ENCODE measurements at places on chromosomes 2 and 18.

DNA sequence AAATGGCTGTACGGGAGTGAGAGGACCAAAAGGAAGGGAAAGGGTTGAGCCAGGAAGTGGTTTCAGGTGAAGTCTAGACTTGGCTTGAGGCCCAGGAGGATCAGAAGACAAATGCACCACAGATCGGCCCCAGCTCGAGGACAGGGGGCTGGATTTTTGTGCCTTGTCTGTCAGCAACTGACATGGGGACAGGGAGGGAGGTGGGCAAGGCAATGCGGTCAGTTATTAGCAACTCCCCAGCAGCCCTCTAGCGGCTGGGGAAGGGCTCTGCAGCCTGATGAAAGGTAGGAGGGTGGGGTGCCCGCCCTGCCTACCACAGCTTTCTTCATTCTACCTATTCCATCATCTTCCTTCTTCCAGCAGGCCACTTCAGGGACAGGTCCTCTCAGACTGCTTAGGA, 50.0 kb downstream of the CPO start:
- DNase-seq = no peak

GRCh38 chr2:184314829-184315228, 283.5 kb upstream of the ZNF804A start:
- DNase-seq = no peak

GRCh38 chr2:204726831-204727230, 181.6 kb downstream of the PARD3B start:
- no peak for DNase-seq

GRCh38 chr18:79221136-79221535, 151.9 kb downstream of the ATP9B start:
- DNase-seq = no peak

DNA sequence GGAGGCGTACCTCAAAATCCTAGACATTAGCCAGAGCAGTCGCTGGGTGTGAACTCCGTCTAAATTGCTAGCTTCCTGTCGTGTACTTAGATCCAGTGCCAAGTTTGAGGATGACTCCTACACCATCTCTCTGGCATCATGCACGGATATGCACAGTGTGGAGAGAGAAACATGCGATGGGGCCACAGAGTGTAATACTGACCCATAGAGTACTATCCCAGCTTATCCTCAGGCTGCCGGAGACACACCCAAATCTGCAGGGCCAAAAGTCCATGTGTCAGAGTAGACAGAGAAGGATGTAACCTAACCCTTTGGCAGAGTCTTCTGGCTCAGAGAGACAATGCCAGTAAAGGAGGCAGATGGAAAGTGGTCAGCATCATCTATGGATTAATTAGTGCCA, 84.2 kb downstream of the ARL4C start:
- DNase-seq = no peak

DNA sequence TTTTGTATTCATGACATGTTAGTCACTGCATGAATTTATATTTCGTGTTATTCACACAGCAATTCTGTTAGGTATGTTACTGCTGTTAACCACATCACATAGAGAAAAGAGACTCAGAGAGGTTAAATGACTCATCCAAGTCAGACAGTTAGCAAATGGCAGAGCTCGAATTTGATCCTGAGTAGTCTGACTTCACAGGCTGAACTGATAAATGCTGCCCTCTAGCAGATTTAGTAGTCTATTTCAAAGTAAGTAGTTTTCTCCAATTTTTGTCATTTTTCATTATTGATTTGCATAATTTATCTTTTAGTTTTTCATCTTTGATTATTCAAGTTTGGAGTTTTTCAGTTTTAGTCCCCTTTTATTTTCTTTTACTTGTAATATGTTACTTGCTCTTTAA, 58.3 kb downstream of the WDR7 start:
- peak; percentile 17 for DNase-seq

DNA sequence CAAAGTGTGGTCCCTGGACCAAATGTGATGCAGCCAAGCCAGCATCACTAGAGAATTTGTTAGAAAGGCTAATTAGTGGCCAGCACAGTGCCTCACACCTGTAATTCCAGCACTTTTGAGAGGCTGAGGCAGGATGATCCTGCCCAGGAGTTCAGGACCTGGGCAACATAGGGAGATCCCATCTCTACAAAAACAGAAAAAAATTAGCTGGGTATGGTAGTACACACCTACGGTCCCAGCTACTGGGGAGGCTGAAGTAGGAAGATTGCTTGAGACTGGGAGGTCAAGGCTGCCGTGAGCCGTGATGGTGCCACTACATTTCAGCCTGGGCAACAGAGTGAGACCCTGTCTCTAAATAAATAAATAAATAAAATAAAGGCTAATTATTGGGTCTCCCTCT, 69.9 kb upstream of the FZD5 start:
- DNase-seq = no peak

DNA sequence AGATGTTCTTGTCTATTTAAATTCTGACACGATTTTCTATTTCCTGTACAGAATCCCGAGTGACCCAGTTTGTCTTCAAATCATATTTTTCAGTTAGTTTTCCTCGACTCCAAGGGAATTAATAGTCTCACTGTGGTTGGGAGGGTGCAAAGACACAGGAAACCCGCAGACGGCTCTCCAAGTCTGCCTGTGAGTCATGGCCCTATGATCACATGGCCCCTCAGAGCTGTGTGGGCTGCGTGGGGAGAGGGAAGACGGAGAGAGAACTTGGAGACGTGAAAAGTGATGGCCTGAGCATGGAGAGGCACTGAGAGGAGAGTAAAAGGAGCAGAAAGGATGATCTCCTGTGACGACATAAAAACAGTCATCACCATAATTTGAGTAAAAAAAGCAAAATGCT, 989.9 kb downstream of the DCDC2C start:
- DNase-seq = no peak

GRCh38 chr2:8458503-8459459, 223.1 kb upstream of the ID2 start:
- no peak for DNase-seq

Measured in activated CD4-positive, alpha-beta T cell treated with anti-CD3 and anti-CD28 coated beads for 24 hours (primary cell).